Activated CD4-positive, alpha-beta T cell treated with anti-CD3 and anti-CD28 coated beads for 36 hours (primary cell): ENCODE measurements at places on chromosomes 4 and X. TPM values are rescaled to one million over a fixed set of nuclear protein-coding genes. Genes with fewer than 3 reads are reported as not detected.
A peak's percentile ranks its signal among the peaks of the same experiment; 100 is the strongest.

DNA sequence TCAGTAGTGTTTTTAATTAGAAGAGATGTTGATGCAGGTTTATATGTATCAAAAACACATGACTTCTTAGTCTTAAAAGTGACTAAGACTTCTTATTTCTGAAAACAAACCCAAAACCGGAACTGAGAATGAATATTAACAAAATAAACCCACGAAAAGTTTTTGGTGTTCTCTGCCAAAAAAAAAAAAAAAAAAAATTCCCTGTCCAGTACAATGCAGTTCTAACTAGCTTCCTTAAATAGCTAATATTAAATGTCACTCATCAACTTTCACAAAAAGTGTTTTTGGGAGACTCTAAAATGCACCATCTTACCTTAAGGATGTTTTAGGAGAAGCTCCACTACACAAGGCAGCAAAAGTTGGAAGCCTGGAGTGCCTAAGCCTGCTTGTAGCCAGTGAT lies 2.0 kb downstream of the ANKRD37 start:
- no peak for DNase-seq

DNA sequence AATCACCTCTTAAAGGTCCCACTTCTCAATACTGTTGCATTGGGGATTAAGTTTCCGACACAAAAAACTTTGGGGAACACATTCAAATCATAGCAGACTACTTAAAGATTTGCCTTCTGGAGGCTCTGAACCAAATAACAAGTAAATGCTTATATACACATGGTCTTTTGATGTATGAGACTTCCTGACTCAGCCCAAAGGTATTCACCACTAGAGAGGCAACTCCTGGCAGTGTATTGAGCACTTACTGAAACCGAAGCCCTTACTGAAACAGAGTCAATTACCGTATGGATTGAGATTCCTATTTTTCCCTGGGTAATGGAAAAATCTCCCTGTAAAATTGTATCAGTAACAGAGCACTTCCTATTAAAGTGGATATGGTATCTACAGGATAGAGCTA lies 45.4 kb downstream of the ZCCHC13 start:
- no peak for DNase-seq

- DNase-seq = peak; percentile 49
Measured at GRCh38 chr4:99868126-99868596, 26.1 kb downstream of the LAMTOR3 start.

- DNase-seq = no peak
Measured at GRCh38 chr4:76589872-76590797, 155.1 kb downstream of the SHROOM3 start.

Gene PDS5A
- total RNA-seq = 102 TPM

Gene TCEAL6
- not detected for total RNA-seq
